CD4-positive, alpha-beta T cell treated with Interleukin-12 subunit alpha and Interleukin-12 subunit beta, for 1 hour (primary cell): ENCODE measurements at places on chromosomes 4 and X.

DNA sequence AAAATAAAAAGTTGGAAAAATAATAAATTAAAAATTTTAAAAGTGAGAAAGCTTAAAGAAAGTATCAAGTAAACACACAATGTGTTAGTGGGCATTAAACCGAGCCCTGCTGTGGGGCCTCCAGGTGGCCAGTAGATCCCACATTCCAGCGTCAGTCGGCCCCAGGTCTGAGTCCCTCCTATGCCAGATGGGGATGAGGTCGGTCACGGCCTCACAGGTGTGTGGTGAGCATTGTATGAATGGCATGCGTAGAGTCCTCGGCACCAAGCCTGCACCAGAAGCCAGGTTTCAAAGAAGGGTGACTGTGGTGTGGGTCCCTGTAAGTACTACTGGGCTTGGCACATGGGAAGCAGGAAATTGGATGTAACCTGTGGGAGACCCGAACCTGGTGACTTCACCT is 75.6 kb upstream of the MSX1 start:
- DNase-seq, result no peak

GRCh38 chrX:132671229-132671641 is 182.4 kb upstream of the MBNL3 start:
- no peak for DNase-seq

GRCh38 chrX:102067966-102068723 is 57.3 kb upstream of the TCEAL2 start:
- peak; percentile 23 for DNase-seq

GRCh38 chr4:8928074-8928473 is 56.4 kb upstream of the HMX1 start:
- no peak for DNase-seq

GRCh38 chr4:3248811-3249661 is at the start of gene MSANTD1:
Gene MSANTD1 (plus strand): TSS chr4:3249159. CDS start chr4:3249223, 64 bp downstream.
- DNase-seq, result no peak

DNA sequence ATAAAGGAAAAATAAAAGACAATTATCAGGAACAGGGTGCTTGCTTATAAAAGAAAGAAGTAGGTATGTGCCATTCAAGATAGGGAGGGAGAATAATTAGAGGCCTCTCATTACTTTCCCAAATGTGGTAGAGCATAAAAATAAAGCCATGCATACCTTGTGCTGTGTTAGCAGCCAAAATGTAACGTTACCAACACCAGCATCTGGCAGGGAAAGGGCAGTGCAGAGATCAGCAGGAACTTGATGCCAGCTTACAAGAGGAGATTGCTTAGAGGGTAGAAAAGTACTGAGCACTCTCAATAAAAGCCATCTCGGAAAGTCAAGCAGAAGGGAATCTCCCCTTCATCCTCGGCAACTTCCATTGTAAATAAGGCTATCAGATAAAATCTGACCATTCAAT is 195.6 kb downstream of the RASL11B start:
- no peak for DNase-seq

DNA sequence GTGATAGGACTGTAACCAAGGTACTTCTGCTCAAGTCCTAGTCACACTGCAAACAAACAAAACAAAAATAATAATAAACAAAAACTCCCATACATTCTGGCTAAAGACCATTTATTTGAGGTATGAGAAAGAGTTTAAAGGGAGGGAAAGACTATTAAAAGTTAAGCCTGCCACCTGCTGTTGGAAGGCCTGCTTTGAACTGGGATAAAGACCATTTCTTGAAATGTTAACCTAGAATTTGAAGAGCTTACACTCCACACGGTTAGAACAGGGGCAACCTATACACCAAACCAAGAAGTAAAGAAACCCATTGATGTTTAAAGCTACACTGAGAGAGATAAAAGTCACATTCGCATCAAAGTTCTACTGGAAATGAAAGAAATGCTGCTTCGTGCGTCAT is 548.7 kb upstream of the DIPK2B start:
- no peak for DNase-seq

- no peak for DNase-seq
Observed at GRCh38 chr4:87524456-87524855, 4.7 kb downstream of the SPARCL1 start.

DNA sequence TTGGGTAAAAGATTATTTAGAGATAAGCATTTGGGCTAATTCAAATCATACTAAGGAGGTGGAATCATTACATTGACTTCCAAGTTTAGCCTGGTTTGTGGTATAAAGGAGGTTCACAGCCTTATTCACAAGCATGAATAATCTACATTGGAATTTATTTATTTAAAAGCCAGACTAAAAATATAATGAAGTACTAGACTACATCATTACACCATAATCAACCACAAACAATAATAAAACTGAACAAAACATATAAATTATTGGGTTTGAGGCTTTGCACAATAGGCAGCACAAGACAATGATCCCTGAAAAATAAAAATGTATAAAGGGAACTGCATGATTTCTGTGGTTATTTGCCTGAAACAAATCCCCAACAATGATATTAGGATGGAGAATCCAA is 314.0 kb downstream of the GBA3 start:
- DNase-seq, result no peak

DNA sequence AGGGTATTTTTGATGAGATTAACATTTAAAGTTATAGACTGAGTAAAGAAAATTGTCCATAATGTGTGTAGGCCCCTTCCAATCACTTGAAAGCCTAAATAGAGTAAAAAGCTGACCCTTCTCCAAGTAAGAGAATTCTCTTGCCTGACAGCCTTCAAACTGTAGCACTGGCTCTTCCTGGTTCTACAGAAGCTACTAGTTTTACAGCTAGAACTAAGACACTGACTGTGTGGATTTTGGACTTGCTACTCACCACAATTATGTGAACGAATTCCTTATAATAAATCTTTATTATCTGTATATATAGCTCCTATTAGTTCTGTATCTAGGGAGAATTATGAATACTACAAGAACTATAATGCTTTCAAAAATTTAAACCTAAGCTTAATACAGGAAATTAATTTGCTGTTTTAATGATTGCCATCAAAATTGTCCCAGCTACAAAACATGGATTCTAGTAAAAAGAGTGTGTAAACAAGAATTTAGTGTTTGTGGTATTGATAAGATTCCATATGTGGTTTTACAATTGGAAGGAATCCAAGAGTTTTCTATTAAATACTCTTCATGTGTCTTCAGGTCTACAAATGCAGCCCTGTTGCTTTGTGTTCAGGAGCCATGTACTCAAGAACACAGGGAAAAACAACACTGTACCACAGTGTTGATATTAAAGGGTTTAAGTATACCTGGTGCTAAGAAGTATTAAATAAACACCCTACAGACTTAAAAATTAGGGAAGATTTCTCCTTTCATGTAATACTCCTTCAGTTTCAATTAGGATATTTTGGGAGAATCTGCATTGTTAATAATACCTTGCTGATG is 366.5 kb downstream of the CXXC4 start:
- no peak for DNase-seq

DNA sequence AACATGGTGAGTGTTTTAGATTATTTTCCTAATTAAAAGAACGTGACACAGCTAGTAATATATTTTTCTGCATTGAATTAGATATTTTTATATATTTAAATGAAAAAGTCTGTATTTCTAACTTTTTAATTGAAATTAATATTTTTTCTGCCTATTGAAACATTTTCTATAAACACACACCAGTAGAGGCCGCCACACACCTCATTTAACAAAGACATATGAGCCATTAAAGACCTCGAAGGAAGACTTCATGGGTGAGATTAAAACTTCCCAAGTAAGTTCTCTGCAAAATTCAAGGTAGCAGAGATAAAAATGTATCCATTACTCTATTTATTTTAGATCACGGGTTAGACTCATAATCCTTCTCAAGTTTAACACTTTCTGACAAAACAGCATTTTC is 8.3 kb downstream of the SLITRK2 start:
- DNase-seq, result no peak

GRCh38 chr4:145804116-145804515 is 124.2 kb downstream of the C4orf51 start:
- DNase-seq, result no peak

DNA sequence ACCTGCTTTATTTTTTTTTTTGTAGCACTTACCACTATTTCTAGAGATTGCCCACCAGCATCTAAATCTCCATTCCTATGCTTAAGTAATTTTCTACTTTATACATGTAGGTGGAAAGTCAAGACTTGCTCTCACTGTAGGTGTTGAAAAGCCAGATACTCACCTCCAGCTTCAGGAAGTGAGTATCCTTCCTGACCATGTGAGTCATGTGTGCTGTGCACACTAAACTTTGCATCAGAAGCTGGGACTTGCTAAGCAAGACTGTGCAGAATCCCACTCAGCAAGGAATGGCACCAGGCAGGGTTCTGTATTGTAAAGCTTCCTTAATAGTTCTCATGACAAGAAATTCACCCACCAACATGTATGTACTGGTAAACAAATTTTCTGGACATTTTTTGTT is 151.8 kb downstream of the POU4F2 start:
- DNase-seq, result no peak

GRCh38 chr4:119873794-119874325 is 192.8 kb downstream of the MAD2L1 start:
- no peak for DNase-seq

DNA sequence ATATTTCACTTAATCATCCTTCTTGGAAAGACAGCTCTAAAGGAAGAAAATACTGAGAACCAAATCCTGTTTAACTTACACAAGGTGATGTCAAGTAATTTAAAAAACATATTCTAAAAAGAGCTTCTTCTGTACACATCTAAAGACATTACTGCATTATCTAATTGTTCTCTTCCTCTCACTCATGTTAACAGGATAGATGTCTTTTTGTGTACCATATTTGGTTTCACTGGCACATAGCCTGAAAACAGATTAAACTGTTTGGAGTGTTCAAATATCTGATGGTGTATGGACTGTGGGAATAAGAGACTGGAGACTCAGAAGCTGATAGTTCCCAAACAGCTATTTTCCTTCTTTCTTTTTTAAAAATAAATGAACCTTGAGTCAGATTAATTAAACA is 213.3 kb upstream of the MAB21L2 start:
- no peak for DNase-seq

GRCh38 chr4:120071192-120071795 is 4.6 kb upstream of the MAD2L1 start:
- DNase-seq, result peak; percentile 73
